Heart right ventricle (tissue), 16 donors: ENCODE measurements at places on chromosomes 2 and 18. TPM values are rescaled to one million over a fixed set of nuclear protein-coding genes. Genes with fewer than 3 reads are reported as not detected.

DNA sequence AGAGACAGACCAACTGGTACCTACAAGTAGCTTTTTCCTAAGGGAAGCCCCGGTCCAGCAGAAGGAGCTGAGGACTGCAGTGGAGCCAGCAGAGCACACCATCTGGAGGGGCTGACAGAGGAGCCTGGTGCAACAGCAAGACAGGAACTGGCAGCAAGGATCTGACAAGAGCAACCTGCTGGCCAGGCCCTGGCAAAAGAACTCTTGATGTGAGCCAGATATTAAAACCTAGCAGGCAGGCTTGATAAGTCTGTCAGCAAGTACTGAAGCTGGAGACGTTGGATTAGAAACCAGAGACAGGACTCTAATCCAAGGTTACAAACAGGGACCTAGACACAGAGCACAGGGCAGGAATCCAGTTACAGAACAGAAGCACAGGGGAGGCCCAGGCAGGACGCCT lies 260.7 kb upstream of the MGAT5 start:
- no peaks in the 10 kb centered on the region for H3K4me1 ChIP-seq
- no peak overlapping the region for H3K4me3 ChIP-seq
- no peak overlapping the region for H3K27ac ChIP-seq

DNA sequence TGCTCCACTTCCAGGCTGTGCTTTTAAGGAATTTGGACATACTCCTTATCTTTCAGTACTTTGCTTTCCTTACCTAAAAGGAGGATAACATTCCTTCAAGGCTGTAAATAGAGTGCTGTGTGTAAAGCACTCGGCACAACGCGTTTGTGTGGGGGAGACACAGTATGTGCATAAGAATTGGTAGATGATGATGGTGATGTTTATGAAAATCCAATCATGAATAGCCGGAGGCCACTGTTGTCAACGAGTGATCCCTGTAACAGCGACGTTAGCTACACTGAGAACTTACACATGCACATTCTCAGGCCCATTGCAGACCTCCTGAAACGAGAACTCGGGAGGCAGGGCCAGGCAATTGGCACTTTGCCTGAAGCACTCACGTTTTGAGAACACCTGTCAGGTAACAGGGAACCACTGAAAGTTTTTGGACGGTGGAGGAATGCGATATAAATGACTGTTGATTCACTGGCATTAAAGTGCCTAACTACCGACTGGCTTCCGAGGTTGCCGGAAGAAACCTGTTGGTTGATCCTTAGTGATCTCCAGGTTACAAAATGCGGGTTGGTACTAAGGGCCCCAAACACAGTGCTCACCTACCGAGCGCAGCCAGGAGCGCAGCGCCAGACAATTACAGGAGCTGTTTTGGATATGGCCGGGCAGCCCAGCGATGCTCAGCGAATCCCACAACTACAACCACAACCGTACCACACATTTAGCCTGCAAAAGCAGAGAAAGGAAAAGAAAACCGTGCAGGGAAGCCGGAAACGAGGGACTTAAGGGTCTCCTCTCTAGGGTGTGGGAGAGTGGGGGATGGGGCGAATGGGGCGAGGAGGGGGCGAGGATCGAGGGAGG lies 1.0 kb upstream of the MAP4K4 start:
- peaks cover 18% of the 10 kb centered on the region for H3K4me1 ChIP-seq
- no peaks in the 10 kb centered on the region for H3K36me3 ChIP-seq
- peak overlapping the region; percentile 79 for H3K4me3 ChIP-seq
- H3K27ac ChIP-seq = peak overlapping the region; percentile 91
- H3K27me3 ChIP-seq = no peaks in the 10 kb centered on the region

- DNase-seq = no peak
- no peaks in the 10 kb centered on the region for H3K36me3 ChIP-seq
- peaks cover 10% of the 10 kb centered on the region for H3K4me1 ChIP-seq
- H3K27ac ChIP-seq = peak overlapping the region; percentile 8
- H3K4me3 ChIP-seq = no peak overlapping the region
These were observed 76.4 kb upstream of the ZEB2 start for GRCh38 chr2:144596073-144596871.

DNA sequence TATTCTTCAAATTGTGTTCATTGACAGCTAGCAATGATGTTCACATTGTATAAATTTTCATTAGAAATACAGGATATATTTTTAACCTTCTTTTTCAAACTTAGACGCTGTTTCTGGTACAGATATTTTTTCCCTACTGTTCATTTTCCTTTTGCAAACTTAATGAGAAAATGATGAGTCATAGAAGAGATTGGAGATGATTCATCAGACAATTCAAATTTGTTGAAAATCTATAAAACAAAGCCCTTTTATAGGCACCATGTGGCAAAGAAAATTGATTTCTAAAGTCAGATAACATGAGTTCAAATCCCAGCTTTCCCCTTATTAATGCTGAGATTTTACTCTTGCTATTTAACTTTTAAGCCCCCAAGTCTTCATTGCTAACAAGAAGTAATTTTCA lies 728.8 kb upstream of the DDX18 start:
- H3K27ac ChIP-seq = no peak overlapping the region
- no peaks in the 10 kb centered on the region for H3K4me1 ChIP-seq
- DNase-seq = no peak
- H3K36me3 ChIP-seq = no peaks in the 10 kb centered on the region

GRCh38 chr2:82182270-82182669 lies 1877.7 kb upstream of the LRRTM1 start:
- no peak for DNase-seq
- no peak overlapping the region for H3K27ac ChIP-seq
- H3K4me3 ChIP-seq = no peak overlapping the region

DNA sequence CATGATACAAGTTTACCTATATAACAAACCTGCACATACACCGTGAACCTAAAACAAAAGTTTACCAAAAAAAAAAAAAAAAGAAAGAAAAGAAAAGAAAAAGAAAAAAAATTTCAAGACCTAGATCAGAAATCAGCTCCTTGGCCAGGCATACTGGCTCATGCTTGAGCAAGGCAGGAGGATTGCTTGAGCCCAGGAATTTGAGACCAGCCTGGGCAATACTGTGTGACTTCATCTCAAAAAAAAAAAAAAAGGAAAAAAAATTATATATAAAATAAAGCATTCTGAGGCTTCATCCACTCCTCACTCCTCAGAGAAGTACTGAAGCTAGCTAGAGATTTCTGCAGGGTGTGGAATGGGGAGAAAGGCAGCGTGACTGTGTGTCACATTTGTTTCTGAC lies 11.8 kb upstream of the PROC start:
- H3K4me3 ChIP-seq = no peak overlapping the region
- H3K4me1 ChIP-seq = peaks cover 26% of the 10 kb centered on the region
- H3K27ac ChIP-seq = no peak overlapping the region

GRCh38 chr18:2049986-2050385 lies 521.3 kb downstream of the METTL4 start:
- no peaks in the 10 kb centered on the region for H3K27me3 ChIP-seq
- H3K4me1 ChIP-seq = peaks cover 4% of the 10 kb centered on the region
- H3K4me3 ChIP-seq = no peak overlapping the region
- no peak for DNase-seq
- H3K36me3 ChIP-seq = no peaks in the 10 kb centered on the region

- H3K27ac ChIP-seq = no peak overlapping the region
- H3K36me3 ChIP-seq = peaks cover 17% of the 10 kb centered on the region
- H3K4me1 ChIP-seq = no peaks in the 10 kb centered on the region
- H3K27me3 ChIP-seq = no peaks in the 10 kb centered on the region
These were observed 22.9 kb downstream of the SERPINB8 start for GRCh38 chr18:63992751-63993150.

DNA sequence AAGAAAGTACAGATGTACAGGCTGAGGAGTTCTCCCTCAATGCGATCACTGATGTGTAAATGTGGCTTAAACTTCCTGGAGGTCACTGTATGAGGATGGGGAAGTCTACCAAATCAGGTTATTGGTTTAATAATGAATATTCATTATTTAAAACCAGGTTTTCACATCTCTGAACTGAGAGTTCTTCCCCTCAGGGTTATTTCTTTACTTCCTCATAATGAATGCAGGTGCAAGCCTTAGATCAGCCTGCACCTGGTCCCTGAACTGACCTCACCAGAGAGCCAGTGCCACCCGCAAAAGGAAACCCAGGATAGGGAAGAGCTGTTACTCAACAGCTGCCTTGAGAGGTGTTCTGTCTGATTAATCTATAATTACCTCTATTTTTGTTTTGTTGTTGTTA lies 369.0 kb downstream of the EPHA4 start:
- H3K27ac ChIP-seq = no peak overlapping the region
- no peak for DNase-seq
- no peak overlapping the region for H3K4me3 ChIP-seq
- H3K27me3 ChIP-seq = no peaks in the 10 kb centered on the region

GRCh38 chr2:65364986-65365733 lies 67.2 kb downstream of the SPRED2 start:
- H3K36me3 ChIP-seq = no peaks in the 10 kb centered on the region
- H3K4me3 ChIP-seq = no peak overlapping the region
- DNase-seq = no peak
- H3K4me1 ChIP-seq = peaks cover 72% of the 10 kb centered on the region

DNA sequence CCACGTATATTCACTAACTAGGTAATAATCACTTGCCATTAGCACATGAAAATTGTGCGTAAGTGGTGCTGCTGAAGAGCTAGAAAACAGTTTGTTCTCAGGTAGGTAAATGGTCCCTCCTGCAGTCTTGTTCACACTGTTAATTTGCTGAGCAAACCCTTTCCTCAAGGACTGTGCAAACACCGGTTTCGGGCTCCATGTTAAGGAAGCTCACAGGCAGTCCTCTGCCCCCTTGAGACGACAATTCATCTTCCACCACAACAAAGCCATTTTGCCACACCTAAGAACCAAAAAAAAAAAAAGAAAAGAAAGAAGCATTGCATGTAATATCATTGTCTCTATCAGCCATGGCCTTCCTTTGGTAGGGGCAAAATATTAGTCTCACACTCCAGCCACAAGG lies 193.9 kb downstream of the BCL11A start:
- no peak overlapping the region for H3K27ac ChIP-seq
- H3K27me3 ChIP-seq = no peaks in the 10 kb centered on the region
- H3K36me3 ChIP-seq = no peaks in the 10 kb centered on the region

DNA sequence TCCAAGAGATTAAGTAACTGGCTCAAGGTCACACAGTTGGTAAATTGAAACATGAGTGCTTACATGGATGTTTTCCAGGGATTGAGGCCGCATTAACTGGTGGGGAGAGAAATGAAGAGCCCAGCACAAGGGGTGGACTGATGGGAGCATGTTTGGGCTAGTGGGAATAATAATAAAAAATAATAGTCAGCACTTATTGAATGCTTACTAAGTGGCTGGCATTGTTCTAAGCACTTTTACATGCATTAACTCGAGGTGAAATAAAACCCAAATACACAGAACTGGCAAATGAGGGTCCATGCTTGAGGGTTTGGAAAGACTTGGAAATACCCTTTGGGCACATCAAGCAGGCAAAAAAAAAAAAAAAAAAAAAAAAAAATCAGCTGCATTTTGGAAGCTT lies 34.0 kb upstream of the CDK5R2 start:
- no peaks in the 10 kb centered on the region for H3K36me3 ChIP-seq
- peaks cover 48% of the 10 kb centered on the region for H3K27me3 ChIP-seq
- H3K4me3 ChIP-seq = no peak overlapping the region
- H3K27ac ChIP-seq = no peak overlapping the region
- DNase-seq = no peak

- no peak for DNase-seq
- no peak overlapping the region for H3K27ac ChIP-seq
- H3K27me3 ChIP-seq = no peaks in the 10 kb centered on the region
- H3K36me3 ChIP-seq = no peaks in the 10 kb centered on the region
These were observed 5.2 kb upstream of the SIGLEC15 start for GRCh38 chr18:45820106-45820745.

GRCh38 chr2:43223521-43224001 lies 2.8 kb downstream of the ZFP36L2 start:
- no peak for DNase-seq
- H3K36me3 ChIP-seq = peaks cover 37% of the 10 kb centered on the region
- peaks cover 69% of the 10 kb centered on the region for H3K4me1 ChIP-seq
- H3K27ac ChIP-seq = peak overlapping the region; percentile 99
- peak overlapping the region; percentile 89 for H3K4me3 ChIP-seq

- no peaks in the 10 kb centered on the region for H3K36me3 ChIP-seq
- DNase-seq = no peak
- H3K27me3 ChIP-seq = no peaks in the 10 kb centered on the region
- peaks cover 19% of the 10 kb centered on the region for H3K4me1 ChIP-seq
These were observed 94.4 kb downstream of the RHOB start for GRCh38 chr2:20541294-20541640.

DNA sequence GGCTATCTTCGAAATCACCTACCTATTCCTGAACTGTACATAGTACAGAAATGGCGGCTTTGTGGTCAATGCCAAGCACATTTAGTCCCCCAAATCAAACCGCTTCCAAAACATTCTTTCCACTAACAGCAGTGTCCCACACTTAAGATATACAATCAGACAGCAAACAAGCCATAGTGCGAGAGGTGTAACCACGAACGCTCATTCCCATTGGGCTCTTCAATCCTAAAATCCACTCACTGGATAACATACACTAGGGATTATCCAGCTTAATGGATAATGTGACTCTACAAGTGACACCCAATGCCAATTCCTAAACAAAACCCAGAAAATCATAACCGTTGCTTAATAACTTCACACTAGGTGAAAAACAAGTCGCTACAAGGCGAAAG lies 2.0 kb downstream of the XPO1 start:
- H3K4me3 ChIP-seq = peak overlapping the region; percentile 73
- H3K27ac ChIP-seq = peak overlapping the region; percentile 96
- no peak for DNase-seq

- no peaks in the 10 kb centered on the region for H3K36me3 ChIP-seq
- no peaks in the 10 kb centered on the region for H3K27me3 ChIP-seq
- H3K4me1 ChIP-seq = no peaks in the 10 kb centered on the region
- H3K4me3 ChIP-seq = no peak overlapping the region
These were observed 169.5 kb downstream of the MTCL1 start for GRCh38 chr18:8874872-8875271.

DNA sequence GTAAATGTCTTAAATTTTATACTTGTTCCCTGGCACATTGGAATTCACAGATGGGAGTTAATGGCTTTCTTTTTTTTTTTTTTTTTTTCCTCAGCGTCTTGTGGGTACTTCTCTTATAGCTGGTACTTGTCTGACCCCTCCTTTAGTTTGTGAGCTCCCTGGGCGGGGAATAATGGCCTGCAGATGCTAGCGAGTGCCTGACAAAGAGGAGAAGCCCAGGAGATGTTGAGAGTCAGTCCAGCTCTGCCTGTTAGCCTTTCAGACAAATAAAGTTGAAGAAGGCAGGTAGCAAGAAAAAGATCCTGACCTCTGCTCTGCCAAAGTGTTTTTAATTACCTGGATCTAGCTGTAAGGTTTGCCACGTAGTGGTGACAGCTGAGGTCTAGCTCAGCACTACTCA lies 6.6 kb downstream of the BCL2L11 start:
- H3K27ac ChIP-seq = no peak overlapping the region
- H3K36me3 ChIP-seq = no peaks in the 10 kb centered on the region
- no peaks in the 10 kb centered on the region for H3K27me3 ChIP-seq
- peaks cover 4% of the 10 kb centered on the region for H3K4me1 ChIP-seq
- no peak overlapping the region for H3K4me3 ChIP-seq

DNA sequence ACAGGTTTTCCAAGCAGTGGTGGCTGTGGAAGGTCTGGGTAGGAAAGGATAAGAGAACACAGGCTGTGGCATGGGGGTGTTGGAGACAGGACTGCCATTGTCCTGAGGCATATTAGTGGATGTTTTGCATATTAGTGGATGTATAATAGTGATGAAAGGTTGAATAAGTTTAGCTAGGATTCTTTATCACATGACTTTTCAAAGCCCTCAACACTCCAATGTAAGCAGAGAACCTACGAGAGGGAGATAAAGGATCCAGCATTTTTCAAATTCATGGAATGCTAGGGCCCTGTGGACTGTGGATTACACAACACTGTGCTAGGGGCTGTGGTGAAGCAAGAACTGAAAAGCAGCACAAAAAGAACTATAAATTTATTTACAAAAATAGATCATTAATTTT lies 63.2 kb downstream of the POLE4 start:
- no peak overlapping the region for H3K27ac ChIP-seq
- DNase-seq = no peak
- H3K36me3 ChIP-seq = no peaks in the 10 kb centered on the region
- no peak overlapping the region for H3K4me3 ChIP-seq

Gene C2orf92
- total RNA-seq = 4.4 TPM

Gene ATG9A
- total RNA-seq = 64.5 TPM

Gene OSR1
- total RNA-seq = 2.3 TPM

Gene CD8A
- total RNA-seq = 0.97 TPM
